Left kidney (tissue), 8 donors: ENCODE measurements at places on chromosomes 2 and 18. TPM values are rescaled to one million over a fixed set of nuclear protein-coding genes. Genes with fewer than 3 reads are reported as not detected.

The ALK gene
- 0.55 TPM for polyA plus RNA-seq

The ZSCAN30 gene
- polyA plus RNA-seq = 68.0 TPM

The FN1 gene
- 550 TPM for polyA plus RNA-seq

The GRB14 gene
- 62.5 TPM for polyA plus RNA-seq

The TACR1 gene
- polyA plus RNA-seq = 2.9 TPM

The COL5A2 gene
- 133 TPM for polyA plus RNA-seq

The KCNF1 gene
- 0.95 TPM for polyA plus RNA-seq

The PFN4 gene
- 2.2 TPM for polyA plus RNA-seq

The IL1R1 gene
- 31.9 TPM for polyA plus RNA-seq

The PPP1R7 gene
- polyA plus RNA-seq = 83.6 TPM

GRCh38 chr2:178109813-178110212 is 2.4 kb upstream of the RBM45 start:
- peak; percentile 38 for DNase-seq

GRCh38 chr2:30213907-30214463 is 17.3 kb upstream of the LBH start:
- no peak for DNase-seq

DNA sequence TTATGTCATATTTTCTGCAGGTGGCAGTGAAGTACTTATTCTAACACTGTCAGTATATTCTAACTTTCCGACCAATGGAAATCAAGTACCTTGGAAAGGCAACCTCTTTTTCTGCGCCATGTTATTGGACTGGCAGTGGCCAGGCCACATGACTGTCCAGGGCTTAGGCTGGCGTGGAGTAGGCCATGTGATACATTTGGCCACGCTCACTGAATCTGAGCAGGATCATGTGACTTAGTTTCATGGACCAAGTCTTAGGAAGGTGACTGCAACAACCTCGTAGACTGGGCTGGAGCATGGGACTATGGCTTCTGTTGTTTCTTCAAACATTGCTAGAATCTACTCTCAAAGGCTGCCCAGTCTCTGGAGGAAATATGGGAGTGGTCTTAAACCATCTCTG is 60.4 kb upstream of the HAAO start:
- DNase-seq = no peak

GRCh38 chr2:95034221-95034620 is 8.7 kb downstream of the MAL start:
- DNase-seq = no peak

GRCh38 chr2:238376884-238377391 is 49.8 kb upstream of the ASB1 start:
- no peak for DNase-seq

- no peak for DNase-seq
Measured at GRCh38 chr18:489244-490023, 11.1 kb downstream of the COLEC12 start.

GRCh38 chr2:70703900-70704549 is 64.0 kb downstream of the ADD2 start:
- DNase-seq = no peak

DNA sequence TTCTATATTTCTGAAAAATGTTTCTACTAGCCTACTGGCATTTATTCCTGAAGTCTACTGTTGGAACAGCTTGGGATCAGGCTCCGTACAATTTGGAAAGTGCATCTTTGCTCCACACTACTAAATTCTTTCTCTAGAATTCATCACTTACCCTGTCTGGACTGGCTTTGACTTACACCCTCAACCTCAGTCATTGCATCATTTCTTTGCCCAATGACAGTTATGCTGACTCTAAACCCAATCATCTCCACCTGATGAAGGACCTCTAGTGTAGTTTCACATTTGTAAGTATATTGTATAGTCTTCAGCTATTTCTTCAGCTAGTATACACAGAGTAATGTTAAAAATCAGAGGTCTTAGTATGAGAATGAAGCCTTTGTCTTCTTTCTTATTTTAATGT is 359.6 kb upstream of the MC4R start:
- no peak for DNase-seq

DNA sequence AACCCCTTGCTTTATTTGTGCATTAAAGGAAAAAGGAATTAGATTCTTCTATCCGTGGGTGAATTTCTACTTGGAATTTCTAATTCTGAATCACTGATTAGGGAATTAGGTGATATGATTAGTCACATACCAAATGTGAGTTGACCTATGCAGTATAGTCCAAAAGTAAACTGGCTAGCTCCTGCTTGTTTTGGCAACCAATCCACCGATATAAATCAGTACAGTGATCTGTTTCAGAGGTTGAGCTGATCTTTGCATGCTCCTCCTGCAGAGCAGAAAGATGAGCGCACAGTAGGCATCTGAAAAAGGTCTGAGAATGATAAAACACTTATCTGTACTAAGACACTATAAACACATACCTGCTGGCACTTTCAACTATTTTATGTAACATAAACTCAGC is 86.6 kb downstream of the LRP1B start:
- no peak for DNase-seq

GRCh38 chr2:222714361-222715241 is 43.1 kb downstream of the MOGAT1 start:
- DNase-seq = peak; percentile 43

- peak; percentile 66 for DNase-seq
Measured at GRCh38 chr2:43139996-43140621, 86.3 kb downstream of the ZFP36L2 start.

DNA sequence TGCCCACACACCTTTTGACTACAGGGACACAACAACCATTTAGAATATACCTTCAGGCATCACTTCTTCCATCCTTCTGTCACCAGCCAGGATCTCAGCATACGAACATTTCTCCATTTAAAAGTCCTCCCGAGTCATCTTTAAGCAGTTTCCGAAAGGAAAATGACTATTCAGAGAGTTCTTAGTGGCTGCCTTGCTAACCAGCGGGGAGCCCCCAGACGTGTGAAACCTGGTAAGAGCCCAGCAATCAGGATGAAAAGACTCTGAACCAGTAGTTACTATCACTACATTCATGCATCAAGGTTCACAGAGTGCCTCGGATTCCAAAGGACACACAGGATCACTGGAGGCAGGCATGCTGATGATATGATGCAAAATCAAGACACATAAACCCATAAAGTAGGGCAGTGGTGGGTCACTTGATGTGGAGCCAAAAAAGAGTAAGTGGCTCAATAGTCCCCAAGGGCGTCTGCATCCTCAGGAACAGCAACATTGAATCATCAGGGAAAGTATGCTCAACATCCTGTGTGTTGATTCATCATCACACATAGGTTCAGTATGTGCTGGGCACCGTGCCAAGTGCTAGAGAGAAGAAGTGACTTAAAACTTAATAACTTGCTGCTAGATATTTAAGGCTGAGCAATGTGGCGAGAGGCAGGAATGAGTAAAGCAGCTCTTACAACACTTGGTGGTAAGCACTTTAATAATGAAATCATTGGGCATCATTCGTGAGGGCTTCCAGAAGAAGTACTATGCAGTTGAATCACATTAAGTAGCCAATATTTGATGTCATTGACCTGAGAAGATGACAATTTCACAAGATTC is 4.4 kb downstream of the CCL20 start:
- peak; percentile 7 for DNase-seq

DNA sequence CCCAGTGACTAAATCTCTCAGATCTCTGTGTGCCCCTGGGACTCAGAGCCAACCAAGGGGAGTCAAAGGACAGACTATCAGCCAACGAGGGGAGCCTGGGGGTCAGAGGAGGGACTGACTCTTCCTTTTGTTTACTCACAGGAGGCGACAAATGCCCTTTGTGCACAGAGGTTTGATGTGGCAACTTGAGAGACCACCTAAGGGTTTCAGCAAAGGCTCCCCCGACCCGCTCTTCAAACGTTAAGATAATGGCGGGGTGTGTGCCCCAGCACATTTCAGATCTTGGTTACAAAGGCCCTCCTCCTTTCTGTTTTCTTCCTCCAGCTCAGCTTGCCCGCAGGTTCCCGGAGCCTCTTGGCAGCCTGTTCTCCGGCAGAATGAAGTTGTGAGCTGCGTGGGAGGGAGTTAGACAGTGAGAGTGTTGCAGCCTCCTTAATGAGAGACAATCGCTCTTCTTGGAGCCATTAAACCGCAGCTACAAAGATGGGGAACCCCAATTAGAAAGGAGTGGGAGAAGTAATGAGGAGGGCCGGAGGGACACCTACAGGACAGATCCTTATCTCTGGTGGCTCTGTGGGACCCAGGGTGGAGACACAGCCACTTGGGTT is 76.2 kb downstream of the KIAA2012 start:
- DNase-seq = peak; percentile 63

- DNase-seq = no peak
Measured at GRCh38 chr2:24899361-24899910, 20.6 kb downstream of the ADCY3 start.

DNA sequence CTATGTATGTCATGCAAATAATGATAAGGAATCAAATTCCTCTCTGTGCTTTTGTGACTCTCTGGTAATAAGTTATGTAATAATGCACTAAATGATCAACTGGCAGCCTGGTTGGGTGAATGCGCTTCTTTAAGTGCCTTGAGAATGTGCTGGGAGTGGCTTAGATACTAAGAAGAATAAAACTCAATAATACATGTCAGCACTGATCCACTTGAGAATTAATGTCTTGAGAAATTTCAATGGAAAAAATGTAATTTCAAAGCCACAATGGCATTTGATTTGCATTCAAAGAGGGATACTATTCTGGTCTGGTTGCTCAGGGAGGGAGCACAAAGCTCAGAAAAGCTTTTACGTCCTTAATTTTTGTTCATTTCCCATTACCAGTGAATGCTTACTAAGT is 137.7 kb upstream of the MMADHC start:
- DNase-seq = no peak
